ENCODE measurements at places on chromosomes 12 and 14.

DNA sequence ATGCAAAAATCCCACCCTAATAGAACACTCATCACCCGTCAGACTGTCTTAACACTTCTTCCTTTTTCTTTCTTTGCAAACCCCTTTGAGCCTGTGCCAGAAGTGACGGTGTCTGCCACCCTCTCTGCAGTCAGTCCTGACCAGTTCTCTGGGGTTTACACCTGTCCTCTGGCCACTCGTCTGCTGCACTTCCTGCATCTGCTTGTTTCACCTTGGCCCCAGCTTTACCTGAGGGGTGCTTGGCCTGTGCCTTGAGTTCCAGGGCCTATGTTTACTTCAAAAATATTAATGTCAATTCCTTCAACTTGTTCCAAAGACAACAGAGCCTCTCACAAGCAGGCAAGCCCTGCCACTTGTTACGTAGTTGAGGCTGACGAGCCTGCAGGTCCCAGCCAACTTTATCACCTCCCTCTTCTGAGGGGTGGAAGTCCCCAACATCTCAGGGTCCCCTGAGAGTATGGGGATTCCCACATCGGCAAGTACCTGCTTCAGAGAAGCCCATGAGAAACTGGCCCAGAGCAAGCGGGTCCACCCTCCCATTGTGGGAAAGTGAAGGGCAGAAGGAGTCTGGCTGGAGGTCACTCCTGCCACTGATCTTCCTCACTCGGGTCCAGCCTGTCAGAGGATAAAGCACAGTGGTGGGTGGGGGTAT, 205.4 kb downstream of the DAD1 start:
- no peak for DNase-seq

DNA sequence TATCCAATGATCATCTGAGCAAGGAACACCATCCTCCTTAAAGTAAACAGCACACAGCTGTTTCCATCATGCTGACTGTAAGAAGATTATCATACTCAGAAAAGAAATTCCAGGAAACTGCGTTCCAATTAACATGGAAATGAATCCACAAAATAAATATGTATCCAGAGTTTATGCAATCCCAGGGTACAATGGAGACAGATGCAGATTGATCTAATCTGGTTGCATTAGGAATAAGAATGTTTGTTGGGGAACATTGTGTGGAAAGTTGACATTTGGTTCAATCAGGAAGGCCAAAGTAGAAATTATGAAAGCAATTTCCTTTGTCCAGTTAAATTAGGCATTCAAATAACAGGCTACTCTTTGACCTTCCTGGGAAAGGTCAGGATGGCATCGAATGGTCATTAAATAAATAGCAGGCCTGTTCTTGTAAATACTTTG, 236.9 kb upstream of the AMIGO2 start:
- no peak for DNase-seq

DNA sequence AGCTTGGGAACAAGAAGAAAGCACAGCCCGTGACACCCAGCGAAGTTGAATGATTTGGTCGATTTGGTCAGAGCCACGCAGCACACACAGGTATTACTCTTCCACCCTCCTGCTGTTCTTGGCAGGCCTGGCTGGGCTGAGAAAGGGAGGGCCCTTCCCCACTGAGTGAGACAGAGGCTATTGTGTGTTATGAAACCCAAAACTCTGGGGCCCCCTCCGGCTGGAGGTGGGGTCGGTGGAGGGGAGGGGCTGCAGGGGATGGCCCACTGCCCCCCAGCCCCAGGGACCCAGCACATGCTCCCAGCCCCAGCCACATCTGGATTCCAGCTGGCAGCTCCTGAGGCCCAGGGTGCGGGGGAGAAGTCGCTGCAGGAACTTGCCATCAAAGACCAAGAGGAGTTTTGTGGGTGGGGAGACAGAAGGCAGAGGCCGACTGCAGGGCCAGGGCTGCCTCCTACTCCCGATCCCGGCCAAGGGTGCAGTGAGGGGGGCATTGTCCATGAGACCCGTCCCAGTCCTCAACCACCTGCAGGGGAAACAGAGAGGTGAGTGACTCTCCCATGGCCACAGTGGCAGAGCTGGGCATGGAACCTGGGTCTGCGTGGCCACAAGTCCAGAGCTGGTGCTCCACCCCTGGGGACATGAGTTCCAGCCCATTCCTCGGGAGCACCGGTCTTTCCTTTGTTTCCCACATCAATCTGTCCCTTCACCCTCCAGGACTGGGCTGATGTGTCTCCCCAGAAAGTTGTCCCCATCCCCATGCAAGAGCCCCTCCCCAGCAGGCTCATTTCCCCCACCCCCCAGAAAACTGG, 8.7 kb downstream of the TMEM119 start:
- DNase-seq = no peak

GRCh38 chr14:78451319-78451695, 281.1 kb downstream of the NRXN3 start:
- no peak for DNase-seq

- no peak for DNase-seq
These were observed 2.2 kb upstream of the CDKN3 start for GRCh38 chr14:54394596-54394995.

GRCh38 chr14:72876710-72877063, 17.2 kb downstream of the DPF3 start:
- no peak for DNase-seq
